ENCODE measurements at places on chromosomes 5 and 9.
A peak's percentile ranks its signal among the peaks of the same experiment; 100 is the strongest.

DNA sequence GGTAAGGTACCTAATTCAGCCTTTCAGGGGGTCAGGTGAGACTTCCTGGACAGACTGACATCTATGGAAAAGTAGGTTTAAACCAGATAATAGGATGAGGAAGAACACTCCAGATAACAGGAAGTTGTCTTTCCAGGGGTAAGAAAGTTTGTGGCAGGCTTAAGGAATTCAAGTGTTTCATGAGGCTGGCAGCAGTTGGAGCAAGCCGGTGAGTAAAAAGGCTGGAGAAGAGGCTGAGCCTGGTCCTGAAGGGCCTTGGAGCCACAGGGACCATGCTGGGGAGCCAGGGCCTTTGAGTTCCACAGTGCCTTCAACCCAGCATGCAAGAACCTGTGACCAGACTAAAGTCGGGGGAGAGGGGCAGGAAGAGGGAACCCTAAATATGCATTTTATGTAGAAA is 353.4 kb downstream of the SPOCK1 start:
- DNase-seq, result no peak

- DNase-seq, result no peak
These were observed 22.7 kb upstream of the QSOX2 start for GRCh38 chr9:136268318-136268717.

- no peak for DNase-seq
These were observed 124.1 kb upstream of the OTULINL start for GRCh38 chr5:14457476-14457875.

DNA sequence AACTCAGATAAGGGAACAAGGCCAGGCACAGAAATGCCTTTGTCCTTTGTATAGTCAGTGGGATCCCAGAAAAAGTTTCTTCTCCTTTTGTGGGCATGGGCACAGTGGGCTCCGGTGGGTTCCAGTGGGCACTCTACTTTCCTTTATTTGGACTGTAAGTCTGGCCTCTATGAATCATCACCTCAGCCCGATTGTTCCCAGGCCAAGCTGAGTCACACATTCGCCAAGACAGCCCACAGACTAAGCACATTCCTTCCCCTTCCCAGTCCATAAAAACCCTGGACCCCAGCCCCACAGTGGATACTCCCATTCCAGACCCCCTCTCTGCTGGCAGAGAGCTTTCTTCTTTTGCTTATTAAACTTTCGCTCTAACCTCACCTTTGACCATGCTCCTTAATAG is 165.0 kb downstream of the FBXL17 start:
- no peak for DNase-seq

- no peak for DNase-seq
These were observed 79.5 kb upstream of the MSX2 start for GRCh38 chr5:174644923-174645322.

DNA sequence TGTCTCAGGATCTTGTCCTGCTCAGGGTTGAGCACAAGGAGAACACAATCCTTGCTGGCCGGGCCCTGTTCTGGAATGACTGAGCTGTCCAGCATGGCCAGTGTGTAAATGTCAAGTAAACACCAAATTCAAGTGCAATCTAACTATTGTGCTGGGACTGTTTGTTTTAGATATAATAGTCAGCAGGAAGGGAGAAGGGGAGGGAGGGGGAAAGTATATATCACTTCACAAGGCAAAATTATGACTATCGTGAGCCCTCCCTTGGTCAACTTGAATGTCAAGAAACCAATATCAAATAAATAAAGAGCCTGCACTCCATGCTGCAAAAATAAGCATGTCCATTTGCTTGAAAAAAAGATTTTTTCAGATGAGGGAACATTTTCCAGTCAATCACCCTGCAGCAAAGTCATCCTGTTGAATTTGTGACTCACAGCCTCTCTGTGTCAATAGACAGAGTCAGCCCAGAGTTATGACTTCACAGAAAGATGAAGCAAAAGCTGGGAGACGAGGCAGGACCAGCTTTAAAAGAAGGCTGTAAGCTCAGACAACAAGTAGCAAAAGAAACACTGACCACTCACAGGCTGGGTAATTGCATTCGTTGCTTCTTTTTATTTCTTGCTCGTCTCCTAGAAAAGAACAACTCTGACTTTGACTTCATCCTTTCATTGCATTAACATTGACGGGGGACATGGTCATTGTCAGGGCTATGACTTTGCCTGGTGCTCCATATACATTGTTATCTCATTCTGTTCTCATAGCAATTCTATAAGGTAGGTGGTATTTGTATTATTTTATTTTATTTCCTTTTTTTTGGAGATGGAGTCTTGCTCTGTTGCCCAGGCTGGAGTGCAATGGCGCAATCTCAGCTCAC is 15.3 kb upstream of the KLF4 start:
- DNase-seq, result no peak

DNA sequence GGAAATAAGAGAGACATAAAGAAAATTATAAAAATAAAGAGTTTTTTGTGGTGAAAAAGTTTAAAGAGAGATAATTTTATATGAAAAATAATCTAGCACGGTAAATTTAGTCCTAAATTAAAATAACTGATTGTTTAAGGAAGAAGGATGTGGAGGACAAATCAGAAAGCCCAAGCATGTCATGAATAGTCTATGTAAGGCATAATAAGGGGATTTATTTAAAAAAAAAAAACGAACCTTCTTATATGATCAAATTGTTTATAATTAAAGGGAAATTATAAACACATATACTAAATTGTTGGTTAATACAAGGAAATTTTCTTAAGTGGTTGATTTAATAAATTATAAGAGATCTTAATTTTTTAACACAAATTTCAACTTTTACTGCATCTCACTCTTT is 551.8 kb upstream of the TYRP1 start:
- DNase-seq, result no peak

DNA sequence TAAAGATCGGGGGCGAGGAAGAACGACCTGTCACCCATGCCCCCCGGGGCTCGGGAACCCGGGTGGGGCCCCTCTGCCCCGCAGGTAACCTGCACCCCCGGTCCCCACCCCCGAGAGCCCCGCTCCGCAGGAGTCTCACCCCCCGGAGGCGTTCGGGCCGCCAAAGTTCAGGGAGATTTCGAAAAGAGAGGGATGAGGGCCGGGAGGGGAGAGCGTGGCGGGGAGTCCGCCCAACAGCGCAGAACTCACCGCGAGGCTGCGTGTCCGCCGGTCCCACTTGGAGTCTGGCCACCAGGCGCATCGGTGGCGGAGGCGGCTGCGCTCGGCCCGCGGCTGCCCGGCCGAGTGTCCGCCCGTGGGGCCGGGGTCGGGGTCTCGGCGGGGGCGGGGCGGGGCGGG is at the start of gene PHF19:
Gene PHF19 (minus strand): TSS at position 347 of the 399 bp plus-strand sequence. CDS start 2,447 bp downstream, outside the sequence.
- DNase-seq, result no peak

DNA sequence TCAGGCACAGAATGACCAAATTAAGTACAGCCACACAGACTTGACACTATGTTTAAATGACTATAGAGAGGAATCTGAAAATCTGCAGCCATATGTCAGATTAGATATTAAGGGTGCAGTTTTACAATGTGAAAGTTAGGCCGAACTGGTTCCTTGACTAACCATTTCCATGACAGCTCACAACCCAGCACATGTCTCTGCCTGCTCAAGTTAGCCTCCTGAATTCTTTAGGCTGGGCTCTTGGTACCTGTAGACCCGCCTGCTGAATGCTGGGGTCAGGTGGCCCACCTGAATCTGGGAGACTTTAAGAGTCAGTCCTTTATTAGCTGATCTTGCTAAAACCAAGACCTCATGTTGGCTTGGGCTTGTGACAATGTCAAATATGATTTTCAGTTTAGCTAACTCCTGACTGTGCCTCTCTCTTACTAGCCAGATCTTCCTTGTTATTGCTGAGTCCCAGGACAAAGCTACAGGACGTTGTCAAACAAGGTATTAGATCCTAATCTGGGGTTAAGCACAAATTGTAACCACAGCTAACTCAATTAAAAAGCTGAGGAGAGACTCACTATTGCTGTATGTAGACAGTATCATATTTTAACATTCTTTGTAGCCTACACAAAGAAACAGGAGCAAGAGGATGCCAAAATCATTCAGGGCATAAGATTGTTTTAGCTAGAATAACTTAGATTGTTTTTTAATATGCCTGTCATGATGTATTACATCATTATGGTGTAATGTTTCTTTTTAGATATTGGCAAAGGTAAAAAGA is 490.9 kb downstream of the SEMA5A start:
- no peak for DNase-seq

- no peak for DNase-seq
These were observed 456.7 kb downstream of the ZNF608 start for GRCh38 chr5:124289641-124290311.

DNA sequence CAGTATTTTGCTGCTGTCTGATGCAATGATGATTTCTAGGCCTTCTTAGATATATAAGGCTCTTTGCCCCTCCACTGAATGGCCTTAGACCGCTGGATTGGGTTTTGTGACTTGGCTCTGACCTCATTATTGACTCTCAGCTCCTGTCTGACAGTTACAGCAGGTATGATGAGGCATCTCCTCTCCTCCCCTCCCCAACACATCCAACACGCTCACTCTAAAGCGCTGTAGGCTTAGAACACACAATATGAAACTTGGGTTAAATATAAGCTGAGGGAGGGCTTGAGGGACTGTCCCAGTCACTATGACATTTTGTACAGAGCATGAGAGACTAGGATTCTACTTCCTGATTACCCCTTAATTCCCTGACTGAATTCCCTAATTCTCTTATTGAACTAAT is 18.8 kb upstream of the CER1 start:
- no peak for DNase-seq

DNA sequence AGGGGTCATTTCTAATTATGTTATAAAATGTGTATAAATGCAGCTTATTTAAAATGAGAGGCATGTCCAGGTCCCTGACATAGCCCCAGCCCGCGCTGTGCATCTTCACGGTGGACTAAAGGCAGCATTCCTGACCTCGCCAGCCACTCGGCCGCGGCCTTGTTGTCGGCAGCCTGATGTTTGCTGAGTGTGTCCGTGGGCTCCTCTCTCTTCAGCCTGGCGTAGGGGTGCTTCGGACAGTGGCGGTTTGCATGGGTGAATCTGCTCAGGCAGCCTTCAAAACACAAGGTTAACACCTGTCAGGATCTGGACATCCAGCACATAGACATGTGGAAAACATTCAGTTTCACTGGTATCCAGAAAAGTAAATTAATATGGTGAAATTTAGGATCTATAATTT is 8.8 kb upstream of the SLC35D2 start:
- DNase-seq, result no peak

GRCh38 chr9:79646096-79646495 is 74.3 kb downstream of the TLE4 start:
- DNase-seq, result no peak

GRCh38 chr5:79692596-79692995 is 3.0 kb downstream of the CMYA5 start:
- no peak for DNase-seq

DNA sequence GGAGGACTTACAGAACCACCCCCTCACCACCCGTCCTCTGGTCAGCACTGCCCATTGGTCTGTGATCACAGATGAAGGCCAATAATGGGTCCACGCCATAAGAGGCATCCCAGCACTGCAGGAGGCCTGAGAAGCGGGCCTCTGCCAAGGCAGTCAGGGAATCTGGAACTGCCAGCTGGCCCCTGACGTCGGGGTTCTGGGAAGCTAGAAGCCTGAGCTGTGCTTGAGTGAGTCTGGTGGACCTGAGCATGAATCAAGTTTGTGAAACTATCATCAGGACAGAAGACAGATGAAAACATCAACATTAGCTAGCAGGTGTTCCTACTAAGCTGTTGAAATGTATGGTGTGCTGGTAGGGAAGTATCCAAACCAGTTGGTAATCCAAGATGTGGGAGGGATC is 7.8 kb downstream of the ANGPTL2 start:
- no peak for DNase-seq

GRCh38 chr5:11152368-11152767 is 391.3 kb upstream of the DAP start:
- DNase-seq, result no peak

GRCh38 chr5:93395971-93396379 is 185.0 kb downstream of the NR2F1-AS1 start:
- no peak for DNase-seq

DNA sequence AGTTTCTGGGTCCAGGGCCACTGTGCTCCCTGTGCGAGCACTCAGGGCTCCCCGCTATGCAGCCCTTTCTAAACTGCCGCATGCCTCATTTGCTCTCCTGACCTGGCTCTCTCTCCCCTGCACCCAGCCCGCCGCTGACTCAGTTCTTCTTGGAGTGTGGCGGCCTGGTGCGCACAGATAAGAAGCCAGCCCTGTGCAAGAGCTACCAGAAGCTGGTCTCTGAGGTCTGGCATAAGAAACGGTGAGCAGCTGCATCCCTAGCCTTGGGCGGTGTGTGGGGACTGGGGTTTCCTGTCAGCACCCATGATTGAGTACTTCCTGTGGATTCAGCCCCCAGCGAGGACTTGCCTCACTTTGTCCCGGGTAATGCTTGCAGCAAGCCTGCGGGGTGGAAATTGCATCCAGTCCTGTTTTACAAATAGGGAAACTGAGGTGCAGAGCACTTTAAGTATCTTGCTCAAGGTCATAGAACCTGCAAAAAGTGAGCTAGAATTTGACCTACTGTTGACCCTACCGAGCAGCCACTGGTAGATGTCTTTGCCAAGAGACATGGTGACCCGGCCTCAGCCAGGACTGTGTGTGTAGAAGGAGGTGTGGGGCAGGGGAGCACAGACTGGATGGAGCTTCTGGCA is 27.9 kb downstream of the USP20 start:
- peak; percentile 31 for DNase-seq

DNA sequence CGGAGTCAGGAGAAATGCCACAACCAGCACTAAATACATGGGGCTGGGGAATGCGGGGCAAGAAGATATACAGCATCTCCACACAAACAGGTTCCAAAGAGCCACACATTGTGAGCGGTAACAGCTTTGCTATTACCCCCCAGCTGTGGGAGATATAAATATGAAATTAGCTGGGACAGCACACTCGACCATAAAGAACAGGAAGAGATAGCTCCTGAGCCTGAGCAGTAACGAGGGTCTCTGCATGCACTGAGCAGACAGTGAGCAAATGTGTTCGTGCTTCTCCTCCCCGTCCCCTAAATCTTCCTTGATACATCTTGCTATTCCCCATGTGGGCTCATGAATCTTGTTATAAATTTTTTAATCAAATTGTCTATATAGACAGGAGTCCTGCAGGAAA is 53.1 kb downstream of the ADAMTS2 start:
- no peak for DNase-seq

GRCh38 chr5:79516986-79517385 is 3.1 kb upstream of the HOMER1 start:
- no peak for DNase-seq

DNA sequence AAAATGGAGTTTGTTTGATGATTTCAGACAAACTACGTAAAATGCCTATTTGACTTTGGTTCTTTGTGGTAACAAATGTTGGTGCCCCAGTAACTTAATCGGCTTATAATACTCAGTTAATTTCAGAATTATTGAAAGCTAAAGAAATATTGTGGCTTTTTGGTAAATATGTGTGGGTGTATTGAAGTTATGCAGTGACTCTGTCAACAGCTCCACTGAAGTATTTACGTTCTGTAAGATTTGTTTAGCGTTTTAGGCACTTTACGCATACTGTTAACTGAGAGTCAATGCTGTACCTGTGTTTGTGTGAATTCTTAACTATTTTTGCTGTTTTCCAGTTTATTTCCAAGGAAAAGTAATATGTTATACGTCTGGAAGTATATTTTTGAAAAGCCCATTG is 2.2 kb downstream of the RAD23B start:
- DNase-seq, result no peak

- DNase-seq, result no peak
These were observed 129.0 kb downstream of the PAPPA start for GRCh38 chr9:116282597-116282996.
